ENCODE measurements at places on chromosomes 6 and 20. TPM values are rescaled to one million over a fixed set of nuclear protein-coding genes. Genes with fewer than 3 reads are reported as not detected.

Gene COL21A1
- total RNA-seq: 1.1 TPM

Gene MUC22
- total RNA-seq: not detected

Gene PLCB4
- total RNA-seq: 11.5 TPM

Gene ADRM1
- 78.5 TPM for total RNA-seq

Gene DEFB125
- total RNA-seq: not detected

Gene DLL1
- total RNA-seq: 11.9 TPM
